ENCODE measurements at places on chromosomes 1 and 21. TPM values are rescaled to one million over a fixed set of nuclear protein-coding genes. Genes with fewer than 3 reads are reported as not detected.

DNA sequence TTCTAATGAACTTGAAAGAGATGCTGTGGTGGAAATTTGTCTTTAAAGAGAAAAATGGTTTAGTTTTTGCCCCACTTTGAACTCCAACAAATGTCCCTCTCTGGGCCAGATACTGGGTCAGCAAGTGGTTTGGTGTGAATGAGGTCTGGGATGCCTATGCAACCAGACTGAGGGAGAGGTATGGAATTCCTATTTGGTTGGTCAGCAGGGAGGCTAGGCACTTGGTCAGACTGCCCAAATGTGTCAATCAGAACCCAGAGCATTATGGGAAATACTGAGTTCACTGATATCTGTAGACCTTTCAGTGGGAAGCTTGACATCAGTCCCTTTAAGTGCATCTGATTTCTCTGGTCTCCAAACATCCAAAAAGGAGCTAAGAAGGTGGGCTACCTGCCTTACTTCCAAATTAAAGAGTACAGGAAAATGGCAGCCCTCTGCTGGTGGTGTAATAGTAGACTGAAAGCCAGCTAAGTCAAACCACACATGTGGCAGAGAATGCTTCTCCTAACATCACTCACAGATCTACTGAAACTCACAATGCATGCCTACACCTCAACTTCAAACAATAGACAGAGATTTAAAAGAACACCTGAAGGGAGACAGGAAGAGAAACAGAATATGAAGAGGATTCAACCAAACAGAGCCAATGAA, 510.1 kb downstream of the PLA2G4A start:
- DNase-seq: no peak

DNA sequence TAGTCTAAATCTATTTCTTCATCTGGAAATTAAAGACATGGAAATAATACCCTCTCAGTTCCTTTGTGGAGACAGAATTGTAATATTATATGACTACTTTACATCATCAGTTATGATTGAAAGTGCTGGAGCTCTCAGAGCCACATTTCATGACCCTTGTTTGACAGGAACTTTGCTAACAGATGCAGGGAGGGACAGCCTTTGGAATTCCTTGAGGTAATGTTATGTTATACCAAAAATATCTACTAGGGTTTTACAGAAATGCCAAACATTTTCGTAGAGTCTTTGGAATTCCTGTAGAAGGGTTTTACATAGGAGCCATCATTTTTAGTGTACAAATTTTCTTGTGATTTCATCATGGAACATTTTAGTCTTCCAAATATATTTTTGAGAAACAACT, 57.4 kb upstream of the ADAMTS5 start:
- no peak for DNase-seq

DNA sequence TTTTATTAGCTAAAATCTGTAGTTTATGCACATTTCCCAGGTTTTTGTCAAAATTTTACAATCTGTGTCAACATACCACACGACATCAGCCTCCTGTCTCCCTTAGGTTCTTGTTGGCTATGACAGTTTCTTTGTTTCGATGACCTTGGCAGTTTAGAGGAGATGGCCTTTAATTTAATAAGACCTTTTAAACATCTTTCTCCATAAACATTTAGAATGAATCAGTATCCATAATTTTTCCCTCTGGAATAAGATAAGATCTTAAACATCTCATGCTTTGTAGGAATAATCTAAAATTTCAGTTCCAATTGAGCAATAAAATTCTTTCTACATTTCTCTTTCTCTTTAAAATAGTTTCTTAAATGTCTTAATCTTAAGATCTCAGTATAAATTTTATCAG, 28.7 kb upstream of the DYRK1A start:
- no peak for DNase-seq

- peak; percentile 46 for DNase-seq
These were observed 42.0 kb downstream of the ELK4 start for GRCh38 chr1:205589618-205590456.

DNA sequence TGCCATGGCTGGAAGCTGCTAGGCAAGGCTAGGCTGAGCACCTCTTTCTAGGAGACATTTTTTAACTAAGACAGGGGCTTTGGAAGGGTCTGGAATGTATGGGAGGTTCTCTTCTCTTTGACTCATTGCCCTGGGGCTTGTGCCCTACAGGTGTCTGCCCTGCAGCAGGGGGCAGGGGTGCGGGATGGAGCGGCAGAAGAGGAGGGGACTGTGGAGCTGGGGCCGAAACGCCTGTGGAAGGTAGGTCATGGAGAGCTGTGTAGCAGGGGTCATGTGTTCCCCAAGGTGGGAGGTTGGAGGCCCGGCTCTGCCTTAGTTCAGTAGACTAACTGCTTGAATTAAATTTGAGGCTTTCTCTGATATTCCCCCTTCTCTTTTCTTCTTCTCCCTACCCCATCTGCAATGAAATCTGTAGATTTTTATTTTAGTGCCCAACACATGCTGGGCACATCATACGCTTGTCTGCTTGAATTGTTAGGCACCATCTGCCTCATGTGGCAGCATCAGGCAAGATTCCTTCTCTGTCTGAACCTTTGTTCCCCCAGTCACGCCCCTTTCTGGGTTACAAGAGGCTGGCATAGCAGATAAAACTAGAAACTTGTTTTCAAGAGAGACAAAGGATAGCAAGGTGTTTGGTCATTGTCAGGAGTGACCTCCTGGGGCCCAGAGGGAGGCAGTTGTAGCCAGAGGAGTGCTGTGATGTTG, 18.4 kb downstream of the PPFIA4 start:
- no peak for DNase-seq

- DNase-seq: no peak
These were observed 39.6 kb upstream of the ITPKB start for GRCh38 chr1:226778657-226779058.

DNA sequence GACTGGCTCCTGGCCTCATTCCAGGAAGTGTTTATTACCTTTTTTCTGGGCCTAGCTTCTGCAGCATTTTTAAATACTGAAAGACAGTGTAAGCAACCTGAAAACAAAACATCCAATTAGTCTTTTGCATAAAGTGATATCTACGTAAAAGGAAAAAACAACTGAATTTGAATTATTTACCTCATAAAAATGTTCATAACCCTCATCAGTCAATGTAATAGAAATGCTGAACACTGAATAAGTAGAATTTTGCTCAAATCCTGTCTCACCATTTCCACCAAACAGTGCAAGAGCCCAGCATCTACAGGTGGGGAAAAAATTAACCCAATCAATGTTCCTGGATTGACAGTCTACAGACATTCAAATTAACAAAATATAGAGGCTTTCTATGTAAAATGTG, 64.0 kb downstream of the NRDC start:
- DNase-seq: no peak

- DNase-seq: no peak
These were observed 20.9 kb downstream of the GADD45A start for GRCh38 chr1:67705735-67706453.

Gene KRTAP19-8
- total RNA-seq: not detected

Gene HSPB7
- total RNA-seq: 5.2 TPM
